DMS153 (cell line): ENCODE measurements at places on chromosomes 5 and 9.

DNA sequence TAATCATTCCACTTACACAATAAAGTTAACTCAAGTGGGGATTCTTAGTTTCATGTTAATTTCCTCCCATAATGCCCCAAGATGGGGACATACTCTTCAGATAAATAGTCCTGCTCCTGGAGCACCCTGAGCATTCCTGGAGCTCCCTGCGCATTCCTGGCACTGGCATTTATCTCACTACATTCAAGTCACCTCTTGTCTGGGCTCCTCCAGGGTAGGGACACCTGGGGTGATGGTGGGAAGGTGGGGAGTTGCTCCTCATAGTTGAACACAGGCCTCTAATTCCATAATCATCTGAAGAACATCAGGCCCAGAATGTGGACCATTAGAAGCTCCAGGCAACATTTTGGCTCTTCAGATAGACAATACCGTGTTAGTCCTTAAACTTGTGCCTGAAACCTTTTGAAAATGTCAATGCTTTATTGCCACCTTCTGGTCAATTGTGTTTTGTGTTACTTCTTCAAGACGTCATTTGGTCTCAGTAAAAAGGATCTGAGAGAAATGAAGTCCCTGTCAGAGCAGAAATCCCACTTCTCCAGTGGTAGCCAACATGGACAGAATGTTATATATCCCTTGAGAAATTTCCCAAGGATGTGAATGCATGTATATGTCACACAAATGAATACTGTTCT is 14.2 kb upstream of the AGGF1 start:
- DNase-seq = peak; percentile 0

GRCh38 chr9:112378328-112379176 is 1.4 kb upstream of the HSDL2 start:
- peak; percentile 15 for DNase-seq

DNA sequence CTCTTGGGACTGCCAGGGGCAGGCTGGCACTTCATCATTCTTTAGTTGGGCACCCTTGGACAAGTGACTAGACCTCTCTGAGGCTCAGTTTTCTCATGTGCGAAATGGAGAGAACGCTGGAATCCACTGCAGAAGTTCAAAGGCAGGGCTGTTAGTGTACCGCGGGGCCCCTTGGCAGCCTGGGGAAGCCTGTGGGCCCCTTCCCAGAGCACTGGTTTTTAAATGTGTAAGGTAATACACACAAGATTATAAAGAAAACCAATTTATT is 209.5 kb upstream of the MVB12B start:
- DNase-seq = no peak

- DNase-seq = no peak
Measured at GRCh38 chr5:959581-960531, 48.7 kb upstream of the NKD2 start.

DNA sequence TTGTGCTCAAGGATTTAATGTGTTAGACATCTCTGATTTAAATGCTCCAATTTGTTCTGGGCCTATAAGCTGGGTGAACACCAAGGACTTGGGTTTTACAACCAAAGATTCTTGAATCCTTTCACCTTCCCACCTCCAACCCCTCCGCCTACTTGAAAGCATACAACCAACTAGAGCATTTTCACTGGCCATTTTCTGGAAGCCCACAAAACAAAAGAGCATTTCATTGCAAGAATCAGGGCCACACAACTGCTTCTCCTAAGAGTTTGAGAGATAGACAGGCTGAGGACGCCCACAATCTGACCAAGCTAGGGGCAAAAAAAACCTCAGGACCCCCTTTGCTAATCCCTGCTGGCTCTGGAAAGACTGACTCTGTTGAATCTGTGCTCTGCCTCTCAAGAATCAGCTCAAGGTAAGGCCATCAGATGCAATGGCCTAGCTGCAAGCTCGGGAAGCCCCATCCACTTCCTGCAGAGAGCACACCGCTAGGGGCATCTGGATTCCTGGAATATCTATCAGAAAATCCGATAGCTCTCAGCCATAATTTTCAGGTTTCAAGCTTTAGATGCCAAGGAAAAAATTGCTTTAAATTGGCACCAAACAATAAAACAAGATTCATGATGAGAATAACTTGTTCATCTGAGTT is 57.7 kb downstream of the RETREG1 start:
- DNase-seq = no peak

- no peak for DNase-seq
Measured at GRCh38 chr9:86469476-86470250, 115.5 kb upstream of the TUT7 start.

- DNase-seq = peak; percentile 1
Measured at GRCh38 chr5:69451941-69452647, 37.2 kb downstream of the MARVELD2 start.

GRCh38 chr5:142597546-142598337 is 88.1 kb downstream of the FGF1 start:
- peak; percentile 11 for DNase-seq

- no peak for DNase-seq
Measured at GRCh38 chr5:170740551-170741205, 42.8 kb upstream of the GABRP start.

DNA sequence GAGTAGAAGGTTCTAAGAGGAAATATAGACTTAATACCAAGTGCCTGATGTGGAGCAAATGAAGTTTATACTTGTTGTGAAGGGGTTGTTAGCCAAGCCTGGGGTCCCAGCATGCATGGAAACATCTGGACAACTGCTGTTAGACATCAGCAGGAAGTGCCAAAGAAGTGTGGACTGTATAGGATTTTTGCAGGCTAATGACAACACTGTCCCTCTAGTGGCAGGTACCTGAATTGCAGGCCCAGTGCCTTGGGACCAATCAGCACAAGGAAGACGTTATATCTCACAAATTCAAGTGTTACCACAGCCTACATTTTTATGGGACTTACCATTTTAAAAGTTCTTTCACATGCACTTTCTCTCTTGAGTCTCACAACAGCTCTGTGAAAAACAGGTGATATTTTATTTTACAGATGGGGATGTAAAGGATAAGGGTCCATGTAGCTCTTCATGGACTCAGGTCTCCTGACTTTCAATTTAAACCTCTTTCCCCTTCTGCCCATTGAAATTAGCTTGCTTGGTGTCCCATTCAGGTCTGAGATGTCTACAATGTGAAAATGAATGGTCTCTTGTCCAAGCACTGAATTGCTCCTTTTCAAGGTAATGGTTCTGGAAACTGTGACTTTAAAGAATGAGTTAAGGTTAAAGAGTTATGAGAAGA is 89.0 kb upstream of the MAP1B start:
- DNase-seq = no peak

DNA sequence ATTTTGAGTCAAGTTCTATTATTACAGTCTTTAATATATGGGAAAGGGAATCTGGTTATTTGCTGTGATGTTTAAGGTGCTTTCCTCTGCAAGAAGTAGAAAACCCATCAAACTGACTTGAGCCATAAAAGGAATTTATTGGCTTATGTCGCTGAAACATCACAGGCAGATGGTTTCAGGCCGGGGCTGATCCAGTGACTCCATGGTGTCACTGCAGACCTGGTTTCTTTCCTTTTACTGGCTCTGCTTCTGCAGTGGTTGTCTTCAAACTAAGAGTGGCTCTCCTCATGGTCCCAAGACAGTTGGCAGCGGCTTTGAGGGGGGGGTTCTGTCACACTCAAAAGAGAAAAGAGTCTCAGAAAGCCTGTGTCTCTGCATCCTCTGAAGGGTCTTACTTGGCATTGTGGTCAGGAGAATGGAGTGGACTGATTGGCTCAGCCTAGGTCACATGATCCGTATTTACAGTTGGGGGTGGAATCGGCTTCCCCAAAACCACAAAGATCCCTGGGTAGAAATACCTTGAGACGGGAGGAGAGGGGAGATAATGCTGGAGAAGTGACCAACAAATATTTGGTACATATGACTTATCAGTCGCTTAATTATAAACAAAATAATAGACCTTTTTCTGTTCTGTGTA is 106.3 kb downstream of the DAPK1 start:
- no peak for DNase-seq

- no peak for DNase-seq
Measured at GRCh38 chr5:71569748-71570509, 17.2 kb upstream of the MCCC2 start.

DNA sequence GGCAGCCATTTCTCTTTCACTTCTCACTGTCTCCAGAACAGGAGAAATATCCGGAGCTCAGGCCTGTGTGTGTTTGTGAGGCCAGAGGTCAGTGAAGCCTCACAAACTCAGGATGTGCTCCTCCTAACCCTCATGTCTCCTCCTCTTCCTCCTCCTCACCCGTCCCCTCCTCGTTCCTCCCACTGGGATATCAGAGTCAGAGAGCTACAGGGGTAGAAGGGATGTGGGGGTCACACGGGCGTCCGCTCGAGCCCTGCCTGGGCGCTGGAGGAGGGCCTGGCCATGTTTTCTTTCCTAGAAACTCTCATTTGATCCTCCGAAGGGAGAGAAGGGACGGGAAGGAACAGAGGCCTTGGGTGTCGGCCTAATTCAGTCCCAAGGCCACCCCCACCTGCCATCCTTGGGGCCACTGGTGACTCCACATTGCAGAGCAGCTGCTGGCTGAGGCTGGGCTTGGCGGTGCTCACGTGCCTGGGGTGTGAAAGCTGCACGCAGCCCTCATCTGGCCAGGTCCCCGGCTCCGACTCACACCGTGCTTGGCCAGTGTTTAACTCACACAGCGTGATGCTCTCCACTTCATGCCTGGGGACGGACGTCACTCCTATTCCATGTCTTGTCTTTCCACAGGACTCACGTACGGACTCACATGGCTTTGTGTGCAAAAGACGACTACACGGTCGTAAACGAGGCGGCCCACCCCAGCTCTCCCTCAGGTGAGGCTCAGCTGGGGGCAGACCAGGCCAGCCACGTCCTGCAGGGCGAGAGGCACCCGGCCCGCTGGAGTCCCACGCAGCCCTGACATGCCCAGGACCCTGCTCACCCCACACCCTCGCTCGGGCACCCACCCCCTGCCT is 22.6 kb upstream of the SLC6A19 start:
- no peak for DNase-seq

GRCh38 chr5:152288917-152289595 is 116.0 kb downstream of the NMUR2 start:
- DNase-seq = no peak

GRCh38 chr5:134432677-134433359 is 21.1 kb upstream of the CDKN2AIPNL start:
- DNase-seq = no peak

DNA sequence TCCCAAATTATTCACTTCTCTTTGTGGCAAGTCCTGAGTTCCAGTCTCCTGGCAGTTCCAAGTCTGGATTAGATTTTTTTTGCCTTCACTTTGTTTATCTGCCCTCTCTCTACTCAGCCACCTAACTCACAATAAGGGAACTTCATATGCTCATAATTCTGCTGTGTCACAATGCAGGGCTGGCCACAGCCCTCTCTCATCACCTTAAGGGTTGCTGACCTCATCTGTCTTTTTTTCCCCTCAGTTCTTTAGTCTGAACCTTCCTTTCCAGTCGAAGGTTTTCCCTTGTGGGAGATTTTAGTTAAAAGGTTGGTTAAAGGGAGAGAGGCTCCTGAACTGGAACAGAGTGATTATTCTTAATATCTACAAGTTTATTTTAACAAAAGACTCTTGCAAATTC is 4.1 kb downstream of the BAG1 start:
- no peak for DNase-seq

- DNase-seq = no peak
Measured at GRCh38 chr9:98877311-98877710, 66.4 kb upstream of the COL15A1 start.

GRCh38 chr5:53321073-53321472 is 159.4 kb upstream of the FST start:
- no peak for DNase-seq

- no peak for DNase-seq
Measured at GRCh38 chr5:168801567-168801966, 222.4 kb upstream of the PANK3 start.

DNA sequence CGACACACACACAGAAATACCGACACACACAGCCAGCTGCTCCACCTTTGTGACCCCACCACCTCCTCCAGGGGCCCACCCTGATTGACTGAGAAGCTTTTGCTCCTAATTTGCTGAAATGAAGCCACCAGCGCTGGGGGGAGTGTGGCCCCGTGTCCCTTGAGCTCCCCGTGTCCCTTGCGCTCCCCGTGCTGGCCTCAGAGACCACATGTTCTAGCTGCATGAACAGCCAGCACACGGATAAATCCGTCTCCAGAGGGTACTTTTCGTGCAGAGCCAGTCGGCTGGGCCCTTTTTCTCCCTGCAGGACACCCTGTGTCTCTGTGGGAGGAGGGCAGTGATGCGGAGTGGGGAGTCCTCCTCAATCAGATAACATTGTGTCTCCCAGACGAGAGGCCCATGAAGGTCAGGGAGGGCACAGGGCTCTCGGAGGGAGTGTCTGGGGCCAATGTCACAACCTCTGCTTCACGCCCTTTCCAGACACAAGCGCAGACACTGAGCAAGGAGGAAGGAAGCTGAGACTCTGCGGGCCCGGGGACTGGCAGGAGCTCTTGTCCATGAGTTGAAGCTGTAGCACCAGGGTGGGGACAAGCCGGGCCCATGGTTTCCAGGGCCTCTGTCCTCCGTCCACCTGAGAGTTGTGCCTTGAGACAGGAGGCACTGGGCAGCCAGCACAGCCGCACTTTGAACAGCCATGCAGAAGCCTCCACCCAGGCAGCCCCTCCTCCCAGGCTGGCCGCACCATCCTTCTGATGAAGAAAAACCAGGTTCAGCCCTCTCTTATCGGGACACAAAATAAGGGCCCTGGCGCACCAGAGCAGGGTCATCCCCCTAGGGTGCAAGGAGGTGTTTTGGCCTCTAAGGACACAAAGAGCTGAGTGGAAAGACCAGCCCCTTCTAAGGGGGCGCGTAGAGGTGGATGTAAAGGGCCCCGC is 36.4 kb upstream of the SLC6A19 start:
- no peak for DNase-seq

DNA sequence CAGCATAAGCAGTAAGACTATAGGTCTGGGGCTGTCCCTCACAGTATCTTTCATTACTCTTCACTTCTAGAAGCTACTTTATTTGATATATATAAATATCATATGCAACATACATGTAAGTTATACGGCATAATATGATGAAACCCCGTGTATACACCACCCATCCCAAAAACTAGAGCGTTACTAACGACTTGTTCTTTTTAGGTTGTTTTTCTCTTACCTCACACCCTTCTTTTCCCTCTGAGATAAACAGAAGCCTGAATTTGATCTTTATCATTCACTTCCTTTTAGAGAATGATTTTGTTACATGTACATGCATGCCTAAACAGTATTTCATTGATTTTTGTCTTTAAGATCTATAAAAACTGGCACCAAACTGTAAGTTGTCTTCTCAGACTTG is 3.7 kb downstream of the TRMO start:
- DNase-seq = no peak

- DNase-seq = peak; percentile 70
Measured at GRCh38 chr5:2801577-2802525, 50.4 kb upstream of the IRX2 start.

GRCh38 chr9:25254051-25254450 is 424.2 kb downstream of the TUSC1 start:
- DNase-seq = no peak
